Muscle of leg (tissue), 16 donors: ENCODE measurements at places on chromosomes 11 and 22. TPM values are rescaled to one million over a fixed set of nuclear protein-coding genes. Genes with fewer than 3 reads are reported as not detected.
A peak's percentile ranks its signal among the peaks of the same experiment; 100 is the strongest.

The KCNK4 gene
- 0.13 TPM for total RNA-seq

GRCh38 chr11:57515332-57516060 lies at the start of gene SLC43A1:
SLC43A1 (minus strand) TSS chr11:57515702; CDS start chr11:57514111, 1,591 bp downstream.
- DNase-seq: peak; percentile 76

DNA sequence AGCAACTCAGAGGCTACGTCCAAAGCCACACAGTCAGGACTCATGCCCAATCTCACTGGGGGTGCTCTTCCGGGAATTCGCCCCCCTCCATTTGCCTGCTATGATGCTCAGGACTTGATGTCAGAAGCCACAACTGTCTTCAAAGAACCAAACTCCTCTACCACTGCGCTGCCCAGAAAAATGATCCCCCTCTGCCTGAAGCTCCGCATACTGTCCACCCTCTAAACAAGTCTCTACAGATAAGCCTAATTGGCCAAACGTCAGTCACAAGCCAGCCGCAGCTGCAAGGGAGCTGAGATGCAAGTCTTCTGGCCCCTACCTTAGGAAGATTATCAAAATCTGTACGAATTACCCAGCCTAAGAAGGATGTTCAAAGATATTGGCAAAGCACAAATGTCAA lies 294.6 kb downstream of the BUD13 start:
- DNase-seq: no peak

The MS4A4A gene
- 10.3 TPM for total RNA-seq

DNA sequence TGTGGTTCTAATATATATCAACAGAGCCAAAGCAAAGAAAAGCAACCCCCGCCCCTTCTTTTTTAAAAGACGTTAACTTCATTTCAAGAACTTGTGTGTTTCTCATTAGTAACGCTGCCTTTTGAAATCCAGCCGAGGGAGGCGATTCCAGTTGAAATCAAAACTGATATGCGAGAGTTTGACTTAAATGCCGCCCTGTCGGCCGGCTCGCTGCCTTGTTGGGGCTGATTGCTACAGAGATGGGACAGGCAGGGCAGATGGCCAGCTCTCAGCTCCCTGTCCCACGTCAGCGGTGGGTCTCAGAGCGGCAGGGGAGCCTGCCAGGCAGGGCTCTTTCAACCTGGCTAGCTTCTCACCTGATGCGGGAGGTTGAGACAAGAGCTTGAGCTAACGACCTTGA lies 51.9 kb upstream of the ALX4 start:
- DNase-seq: peak; percentile 65

GRCh38 chr22:44870021-44870420 lies 117.6 kb downstream of the ARHGAP8 start:
- DNase-seq: peak; percentile 14

DNA sequence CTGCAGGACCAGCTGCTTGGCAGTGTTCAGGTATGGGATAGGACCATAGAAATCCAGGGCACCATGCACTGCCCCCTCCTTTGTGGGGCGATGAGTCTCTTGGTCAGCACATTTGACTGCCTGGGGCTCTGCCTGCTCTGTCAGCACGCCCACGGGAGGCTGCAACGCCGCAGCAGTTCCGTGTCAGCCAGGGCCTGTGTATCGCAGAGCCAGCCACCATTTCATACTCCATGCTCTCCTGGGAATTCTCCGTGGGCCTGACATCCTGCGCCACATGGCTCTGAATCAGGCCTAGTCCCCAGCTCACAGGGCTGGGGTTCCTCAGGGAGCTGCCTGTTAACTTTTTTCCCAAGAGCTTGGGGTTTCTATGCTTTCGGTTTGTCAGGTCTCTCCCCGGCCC lies 16.9 kb upstream of the RELT start:
- peak; percentile 65 for DNase-seq

DNA sequence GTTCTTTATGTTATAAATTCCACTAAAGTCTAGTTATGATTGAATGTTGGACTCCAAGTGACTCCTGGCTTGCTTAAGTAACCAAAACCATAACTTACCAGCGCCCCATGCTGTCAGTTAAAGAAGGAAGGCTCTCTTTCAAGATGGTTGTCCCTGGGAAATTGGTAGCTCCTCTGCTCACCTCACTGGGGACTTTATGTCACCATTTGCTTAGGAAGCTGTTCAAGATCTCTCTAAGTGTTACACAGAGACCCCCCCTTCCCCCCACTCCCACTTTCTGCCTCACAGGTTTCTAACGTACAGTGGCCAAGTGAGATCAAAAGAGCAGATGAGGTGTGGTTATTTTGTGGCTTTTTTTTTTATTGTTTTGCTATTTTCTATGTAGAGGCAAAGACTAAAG lies 301.8 kb downstream of the AASDHPPT start:
- no peak for DNase-seq

The PGA3 gene
- 1.2 TPM for total RNA-seq

DNA sequence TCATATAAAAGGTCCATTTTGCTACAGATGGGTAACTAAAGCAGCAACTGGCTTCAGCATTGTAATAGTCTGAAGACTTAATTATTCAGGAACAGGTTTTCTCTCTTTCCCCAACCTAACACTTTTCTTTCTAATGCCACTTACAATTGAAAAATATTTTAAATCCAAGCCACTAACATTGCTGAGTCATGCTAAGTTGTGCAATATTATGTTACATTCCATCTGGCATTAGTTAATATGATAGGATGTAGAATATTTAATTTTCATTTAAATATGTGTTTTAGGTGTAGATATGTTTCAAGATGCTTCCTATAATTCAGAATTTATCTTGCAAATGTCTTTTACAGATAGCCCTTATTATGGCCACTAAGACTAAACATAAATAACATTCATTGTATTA lies 98.6 kb downstream of the KIF18A start:
- DNase-seq: peak; percentile 39

The ALDH3B2 gene
- 0.09 TPM for total RNA-seq

DNA sequence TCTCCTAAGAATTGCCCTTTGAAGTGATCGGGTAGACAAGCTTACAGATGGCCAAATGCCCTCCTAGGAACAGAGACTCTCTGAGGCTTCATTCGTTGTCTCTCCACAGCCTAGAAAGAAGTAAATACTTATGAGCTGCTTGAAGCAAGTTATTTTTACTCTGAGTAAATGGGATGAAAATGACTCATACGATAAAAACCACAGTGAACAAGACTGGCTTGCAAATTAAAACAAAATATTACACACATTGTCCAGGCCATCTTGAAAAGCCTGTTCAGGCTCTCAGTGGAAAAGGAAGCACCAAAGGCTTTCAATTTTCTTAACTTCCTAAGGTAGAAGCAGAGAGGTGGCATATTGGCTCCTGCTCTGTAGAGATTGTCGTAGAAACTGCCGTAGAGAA lies 294.2 kb downstream of the NELL1 start:
- DNase-seq: no peak

The SAA2 gene
- not detected for total RNA-seq

DNA sequence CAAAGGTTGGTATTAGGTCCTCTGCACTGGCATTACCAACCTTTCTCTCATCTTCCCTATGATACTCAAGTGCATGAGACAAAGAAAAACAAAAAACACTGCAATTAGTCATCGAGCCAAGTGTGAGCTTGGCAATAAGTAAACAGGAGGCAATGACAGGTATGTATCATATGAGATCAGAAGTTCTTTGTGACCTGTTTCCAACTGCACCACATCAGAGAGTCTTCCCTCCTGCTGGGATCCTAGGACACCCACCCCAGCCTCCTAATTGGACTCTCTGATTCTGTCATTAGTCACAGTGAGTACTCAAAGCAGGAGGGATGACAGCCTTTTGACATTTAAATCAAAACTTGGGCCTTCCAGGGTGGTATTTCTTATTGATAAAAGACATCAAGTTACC lies 7.8 kb upstream of the JAML start:
- DNase-seq: no peak

- no peak for DNase-seq
Observed at GRCh38 chr22:24523873-24524272, 28.7 kb downstream of the UPB1 start.

The NCF4 gene
- 5.9 TPM for total RNA-seq

GRCh38 chr22:48097723-48098122 lies 1335.3 kb downstream of the TBC1D22A start:
- no peak for DNase-seq

DNA sequence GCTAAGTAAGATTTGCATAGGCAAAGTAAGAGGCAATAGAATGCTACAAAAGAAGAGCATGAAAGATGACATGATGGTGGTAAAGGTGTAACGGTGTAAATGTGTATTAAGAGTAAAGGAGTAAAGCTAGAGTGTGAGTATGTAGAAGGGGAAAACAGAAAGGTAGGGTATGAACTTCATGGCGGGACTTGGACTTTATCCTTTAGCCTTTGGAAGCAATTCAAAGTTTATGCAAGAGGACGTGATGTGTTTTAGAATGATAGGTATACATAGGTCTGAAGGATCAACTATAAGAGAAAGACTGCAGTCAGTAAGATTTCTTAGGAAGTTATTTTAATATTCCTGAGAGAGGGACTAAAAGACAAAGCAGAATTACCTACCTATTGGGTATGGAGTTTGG lies 358.0 kb upstream of the FAT3 start:
- no peak for DNase-seq

The ACAT1 gene
- 77.4 TPM for total RNA-seq

DNA sequence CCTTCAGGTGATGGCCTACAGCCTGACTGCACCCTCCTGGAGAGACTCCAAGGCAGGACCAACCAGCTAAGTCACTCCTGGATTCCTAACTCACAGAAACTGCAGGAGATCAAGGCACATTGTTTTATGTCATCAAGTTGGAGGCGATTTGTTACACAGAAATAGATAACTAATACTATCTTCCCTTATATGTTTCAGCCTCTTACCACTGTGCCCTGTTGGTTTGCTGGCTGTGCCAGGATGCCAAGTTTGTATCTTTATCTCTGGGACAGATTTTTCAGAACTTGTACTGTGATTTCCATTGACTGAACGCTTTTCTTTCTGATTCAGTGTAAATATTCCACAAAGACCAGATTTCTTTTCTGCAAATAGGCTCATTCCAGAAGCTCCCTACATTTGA lies 76.2 kb upstream of the OPCML start:
- no peak for DNase-seq

DNA sequence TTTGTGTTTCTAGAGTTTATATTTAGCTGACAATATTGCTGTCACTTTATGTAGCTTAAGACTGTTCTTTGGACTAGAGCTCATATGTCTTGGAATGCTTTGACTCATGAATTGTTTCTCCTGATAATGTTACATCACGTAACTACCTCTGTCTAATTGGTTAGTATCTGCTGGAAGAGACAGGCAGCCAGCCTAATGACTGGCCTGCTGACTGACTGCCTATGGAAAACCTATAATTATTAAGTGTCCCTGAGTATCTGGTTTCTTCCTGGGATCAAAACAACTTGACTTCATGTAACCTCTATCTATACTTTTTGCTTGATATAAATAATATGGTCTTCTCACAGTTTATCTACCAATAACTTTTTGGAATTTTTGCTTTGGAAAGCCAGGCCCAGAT lies 9.4 kb downstream of the SOX6 start:
- DNase-seq: peak; percentile 43

DNA sequence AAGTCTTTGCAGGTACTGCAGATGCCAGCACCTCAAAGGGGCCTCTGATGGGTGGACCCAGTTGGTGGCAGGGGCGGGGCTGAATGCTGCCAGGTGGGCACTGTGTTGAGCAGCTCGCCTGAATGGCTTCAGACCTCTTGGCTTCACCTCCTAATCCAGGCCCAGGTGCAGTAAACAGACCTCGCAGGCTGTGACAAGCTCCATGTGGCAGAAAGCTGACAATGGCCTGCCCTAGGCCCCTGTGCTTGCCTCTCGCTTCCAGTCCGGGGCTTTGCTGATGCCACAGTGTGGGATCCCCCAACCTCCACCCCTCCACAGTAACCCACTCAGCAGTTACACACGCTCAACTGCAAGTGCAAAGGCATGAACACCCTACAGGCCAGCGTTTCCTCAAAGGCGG lies 9.4 kb downstream of the IGLL1 start:
- DNase-seq: no peak

- DNase-seq: no peak
Observed at GRCh38 chr11:11320825-11321224, 32.2 kb downstream of the CSNK2A3 start.

DNA sequence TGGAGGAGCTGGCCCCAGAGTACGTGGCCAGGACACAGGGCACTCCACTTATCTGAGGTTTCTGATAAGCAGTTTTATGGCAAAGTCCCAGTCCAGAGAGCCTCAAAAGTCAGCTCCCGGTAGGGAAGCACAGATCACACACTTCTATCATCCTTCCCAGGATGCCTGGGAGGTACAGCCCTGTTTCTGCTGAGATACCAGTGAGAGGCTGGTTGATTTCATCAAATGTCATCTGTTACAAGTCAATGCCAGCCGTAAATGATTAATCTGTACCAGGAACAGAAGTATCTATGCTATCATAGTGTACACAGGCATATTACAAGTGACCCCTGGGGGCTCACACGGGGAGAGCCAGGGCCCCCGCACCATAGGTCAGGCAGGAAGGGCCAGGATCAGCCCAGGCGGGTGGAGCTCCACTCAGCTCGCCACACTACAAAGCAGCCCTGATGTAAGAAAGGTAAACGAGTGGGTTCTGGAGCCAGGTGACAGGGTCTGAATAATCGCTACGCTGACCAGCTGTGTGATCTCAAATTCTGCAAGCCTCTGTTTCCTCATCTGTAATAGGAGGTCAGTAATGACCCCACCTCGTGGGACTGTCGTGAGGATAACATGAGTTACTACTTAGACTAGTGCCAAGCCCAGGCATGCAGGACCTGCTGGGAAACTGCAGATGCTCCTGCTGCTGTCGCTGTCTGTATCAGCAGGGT lies 17.6 kb downstream of the PLA2G6 start:
- DNase-seq: no peak

DNA sequence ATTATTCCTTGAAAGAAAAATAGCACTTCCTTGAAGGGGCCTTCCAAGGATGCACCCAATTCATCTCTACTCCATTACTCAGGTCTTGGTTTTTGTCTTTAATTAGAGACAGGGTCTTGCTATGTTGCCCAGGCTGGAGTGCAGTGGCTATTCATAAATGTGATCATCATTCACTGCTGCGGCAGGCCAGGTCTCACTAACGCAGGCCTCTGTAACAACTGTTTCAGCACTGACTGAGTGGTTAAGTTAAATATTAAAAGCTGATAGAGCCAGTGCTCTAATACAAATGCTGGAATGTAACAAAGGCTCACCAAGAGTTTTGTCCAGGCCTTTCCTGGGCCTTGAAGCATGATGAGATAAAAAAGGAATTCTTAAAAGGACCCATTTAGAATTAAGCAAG lies 61.4 kb upstream of the GNAZ start:
- no peak for DNase-seq
